WERI-Rb-1 (cell line): ENCODE measurements at places on chromosomes 5 and 9.
A peak's percentile ranks its signal among the peaks of the same experiment; 100 is the strongest.

DNA sequence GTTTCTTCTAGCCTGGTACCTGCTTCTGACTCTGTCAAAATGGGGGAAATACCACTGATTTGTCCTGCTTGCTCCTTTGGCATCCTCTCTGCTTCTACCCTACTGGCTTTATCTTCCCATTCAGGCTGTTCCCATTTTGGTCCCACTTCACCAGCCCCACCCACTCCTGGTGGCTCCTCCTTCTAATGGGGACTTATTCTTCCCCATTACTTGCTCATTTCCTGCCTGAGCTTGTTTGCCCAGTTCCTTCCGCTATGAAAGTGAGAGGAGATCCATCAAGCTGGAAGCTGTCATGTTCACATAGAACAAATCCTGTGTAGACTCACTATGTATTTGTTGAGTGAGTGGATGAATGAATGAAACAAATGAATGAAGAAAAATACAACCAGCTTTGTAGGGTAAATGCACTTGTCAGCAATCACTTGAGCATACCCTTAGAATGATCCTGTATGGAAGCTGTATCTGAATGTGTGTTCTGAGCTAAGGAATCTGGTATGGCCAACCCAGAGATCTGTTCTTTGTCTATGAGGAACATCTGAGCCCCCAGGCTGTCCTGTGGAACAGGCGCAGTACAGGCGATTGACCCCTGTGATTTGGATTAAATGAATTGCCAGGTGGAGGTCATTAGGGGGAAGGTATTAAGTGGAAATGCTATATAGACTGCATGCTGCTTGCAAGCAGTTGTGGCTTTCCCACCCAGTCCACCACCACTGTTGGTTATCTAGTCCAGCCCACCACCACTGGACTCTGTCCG is 89.5 kb downstream of the APBA1 start:
- no peak for DNase-seq

DNA sequence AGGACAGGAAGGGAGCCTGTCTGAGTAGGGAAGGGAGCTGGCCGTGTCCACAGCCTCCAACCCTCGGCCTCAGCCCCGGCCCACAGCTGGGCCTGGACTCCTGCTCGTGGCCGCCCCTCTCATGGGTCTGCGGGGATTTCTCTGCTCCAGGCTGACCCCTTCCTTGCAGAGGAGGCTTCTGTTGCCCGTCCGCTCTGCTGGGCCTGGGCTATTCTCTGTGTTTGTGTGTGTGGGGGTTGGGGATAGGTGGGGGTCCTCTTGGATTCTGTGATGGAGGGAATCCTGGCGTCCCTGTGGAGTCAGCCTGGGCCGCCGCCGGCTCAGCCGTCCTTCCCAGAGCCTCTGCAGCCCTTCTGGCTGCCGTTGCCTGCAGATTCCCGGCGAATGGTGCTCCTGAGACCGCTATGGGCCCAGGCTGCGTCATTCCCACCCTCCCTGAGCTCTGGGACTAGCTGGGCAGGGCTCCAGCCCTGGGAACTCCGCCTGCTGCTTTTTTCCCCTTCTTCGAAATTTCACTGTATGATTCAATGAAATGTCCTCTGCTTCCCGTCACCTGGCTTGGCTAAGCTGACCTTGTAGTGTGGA is 64.2 kb downstream of the FGF18 start:
- no peak for DNase-seq

GRCh38 chr5:168612996-168613395 is 33.8 kb upstream of the PANK3 start:
- no peak for DNase-seq

DNA sequence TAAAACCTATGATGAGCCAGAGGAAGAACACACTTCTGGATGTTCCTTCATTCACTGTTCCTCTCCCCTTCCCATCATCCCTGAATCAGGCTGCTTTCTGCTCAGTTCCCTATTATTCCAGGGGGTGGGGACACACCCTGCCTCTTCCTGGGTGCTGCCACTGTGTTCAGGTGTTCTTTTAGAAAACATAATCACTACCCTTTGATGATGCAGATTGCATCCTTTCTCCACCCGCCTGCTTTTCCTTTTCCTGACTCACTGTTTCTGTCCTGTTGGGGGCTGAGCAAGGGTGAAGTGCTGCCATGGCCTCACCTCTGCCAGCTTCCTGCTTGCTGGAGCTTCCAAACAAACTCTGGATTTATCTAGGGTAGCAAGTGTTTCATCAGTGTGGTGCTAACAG is 331.9 kb upstream of the GRIA1 start:
- DNase-seq: no peak

DNA sequence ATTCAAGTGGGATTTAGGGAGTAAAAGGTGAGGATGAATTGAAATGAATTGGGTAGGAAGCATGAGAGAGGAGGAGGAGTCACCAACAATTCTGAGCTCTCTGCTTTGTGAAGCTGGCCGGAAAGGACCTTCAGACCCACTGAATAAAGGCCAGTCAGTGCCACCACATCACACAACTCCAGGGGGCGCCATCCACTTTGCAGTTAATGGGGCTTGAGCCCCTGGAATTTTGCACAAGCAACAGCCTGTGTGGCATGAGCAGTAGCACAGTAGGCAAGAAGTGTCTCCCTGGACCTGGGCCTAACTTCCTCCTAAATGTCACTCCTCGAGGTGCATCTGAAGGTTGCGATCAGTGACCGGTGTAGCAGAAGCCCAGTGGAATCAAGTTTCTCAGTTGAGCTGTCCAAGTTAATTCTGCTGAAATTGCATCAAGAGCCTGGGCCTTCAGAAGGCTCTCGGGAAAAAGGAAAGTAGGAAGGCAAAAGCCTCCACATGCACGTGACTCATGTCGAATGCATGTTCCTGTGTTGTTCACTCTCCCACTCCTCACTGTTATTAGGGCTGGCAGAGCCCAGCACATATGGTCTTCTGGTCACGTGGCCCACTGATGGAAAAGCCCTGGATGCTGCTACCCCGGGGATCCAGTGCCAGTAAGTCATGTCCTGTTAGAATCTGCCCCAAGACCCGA is 27.8 kb upstream of the GLIS3 start:
- DNase-seq: no peak

- DNase-seq: no peak
These were observed 862.4 kb upstream of the CDH9 start for GRCh38 chr5:27900761-27901160.

GRCh38 chr9:68847765-68848164 is 142.7 kb downstream of the PIP5K1B start:
- no peak for DNase-seq

GRCh38 chr5:115413651-115414050 is 117.2 kb upstream of the CCDC112 start:
- no peak for DNase-seq

- DNase-seq: no peak
These were observed 1.7 kb upstream of the DPH7 start for GRCh38 chr9:137580209-137580953.

DNA sequence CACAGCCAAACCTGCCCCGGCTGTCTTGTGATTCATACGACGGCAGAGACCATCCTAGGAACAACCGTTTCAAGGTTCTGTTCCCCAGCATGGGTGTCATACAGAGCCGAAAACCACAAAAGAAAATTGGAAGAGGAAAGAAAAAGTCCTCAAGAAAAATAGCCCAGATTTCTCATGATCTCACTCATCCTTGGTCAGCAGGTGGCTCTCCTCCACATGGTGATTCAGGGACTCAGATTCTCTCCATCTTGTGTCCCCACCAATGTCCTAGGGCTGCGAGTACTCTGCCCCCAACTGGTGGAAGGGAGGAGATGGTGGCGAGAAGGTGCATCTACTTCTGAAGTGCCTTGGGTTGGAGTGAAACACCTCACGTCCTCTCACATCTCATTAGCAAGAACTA is 25.6 kb downstream of the PDZD2 start:
- peak; percentile 81 for DNase-seq
